ENCODE measurements at places on chromosomes 2 and 18.

DNA sequence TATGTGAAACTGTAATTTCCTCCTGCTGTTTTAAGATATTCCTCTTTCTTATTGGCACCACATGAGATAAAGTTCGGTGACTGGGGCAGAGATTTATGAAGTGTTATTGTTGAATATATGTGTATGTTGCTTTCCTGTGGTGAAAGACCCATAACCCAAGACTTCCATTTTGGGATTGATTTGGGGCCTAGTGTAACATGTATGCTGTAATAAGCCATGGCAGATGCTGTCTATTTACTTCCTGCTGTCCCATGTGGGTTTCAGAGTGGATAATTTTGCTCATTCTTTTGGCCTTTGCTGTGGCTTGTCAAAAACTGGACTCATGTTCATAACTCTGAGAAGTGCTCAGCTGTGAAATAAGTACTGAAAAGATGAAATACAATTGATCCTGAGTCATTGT lies 10.8 kb upstream of the MYO1B start:
- DNase-seq = no peak

DNA sequence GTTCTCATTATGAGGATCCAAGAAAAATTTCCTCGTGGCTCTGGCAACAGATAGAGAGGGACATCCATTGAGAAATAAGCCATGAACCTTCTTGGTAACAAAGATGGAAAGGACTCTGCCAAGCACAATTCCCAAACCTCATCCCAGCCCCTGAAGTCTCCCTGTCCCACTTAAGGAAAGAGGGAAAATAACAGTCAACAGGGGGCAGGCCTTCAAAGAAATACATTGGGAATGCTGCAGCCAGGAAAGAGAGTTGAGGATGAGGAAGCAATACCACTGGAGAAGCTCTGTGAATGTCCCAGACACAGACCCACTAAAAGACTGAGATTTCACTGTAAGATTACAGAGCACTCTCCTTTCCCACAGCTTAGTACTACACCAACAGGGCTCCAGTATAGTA lies 93.2 kb downstream of the CD226 start:
- no peak for DNase-seq

- no peak for DNase-seq
These were observed 504.8 kb upstream of the KLHL29 start for GRCh38 chr2:22880161-22880560.

GRCh38 chr18:13374096-13374467 lies 155.5 kb downstream of the LDLRAD4 start:
- no peak for DNase-seq

GRCh38 chr18:10062302-10063300 lies 148.8 kb downstream of the VAPA start:
- DNase-seq = no peak

GRCh38 chr18:13357289-13357688 lies 138.7 kb downstream of the LDLRAD4 start:
- no peak for DNase-seq

DNA sequence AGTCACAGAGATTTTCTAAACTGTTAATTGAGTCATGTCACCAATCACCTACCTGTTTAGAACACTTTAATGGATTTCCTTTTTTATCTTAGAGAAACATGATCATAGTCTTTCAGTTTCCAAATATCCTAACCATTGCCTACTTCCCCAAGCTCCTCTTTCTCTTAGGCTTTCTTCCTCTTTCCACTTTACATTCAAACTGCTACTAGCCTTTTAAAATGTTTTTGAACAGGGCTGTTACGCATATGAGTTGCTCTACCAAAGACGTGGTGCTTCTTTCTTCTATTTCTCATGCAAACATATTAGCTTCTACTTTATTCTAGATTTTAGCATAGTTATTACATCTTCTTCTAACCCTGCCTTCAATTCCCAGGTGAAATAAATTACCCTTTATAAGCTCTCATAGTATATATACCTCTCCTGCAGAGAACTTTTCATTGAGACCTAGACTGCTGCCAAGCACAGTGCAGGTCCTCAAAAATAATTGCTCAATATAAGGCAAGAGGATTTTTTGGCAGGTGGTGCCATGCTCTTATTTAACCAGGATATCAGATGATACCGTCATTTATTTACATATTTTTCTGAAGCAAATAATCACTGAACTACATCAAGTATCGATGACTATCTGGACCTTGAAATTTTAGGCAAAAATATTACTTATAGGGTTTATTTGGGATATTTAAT lies 937.1 kb downstream of the TSN start:
- DNase-seq = no peak

- no peak for DNase-seq
These were observed 136.9 kb downstream of the COPS8 start for GRCh38 chr2:237222601-237223041.

GRCh38 chr2:162118166-162119031 lies 33.6 kb downstream of the GCG start:
- no peak for DNase-seq

DNA sequence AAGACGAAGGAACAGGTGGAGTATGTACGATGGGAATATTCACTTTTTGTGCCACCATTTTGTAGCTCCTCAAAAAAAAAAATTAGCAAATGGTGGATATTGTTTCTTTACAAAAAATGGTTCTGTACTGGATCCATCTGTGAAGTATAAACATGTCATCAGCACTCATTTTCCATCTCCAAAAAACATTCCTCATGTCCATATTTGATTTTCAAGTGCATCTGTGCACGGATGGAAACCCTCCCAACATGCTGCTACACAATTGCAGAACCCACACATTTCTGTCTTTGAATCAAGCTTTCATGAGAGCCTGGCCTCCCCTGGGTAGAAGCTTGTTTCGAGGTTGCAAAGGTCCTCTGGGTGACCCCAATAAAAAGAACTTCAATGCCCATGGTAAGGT lies 59.6 kb upstream of the ZEB2 start:
- DNase-seq = no peak

- no peak for DNase-seq
These were observed 64.8 kb downstream of the BCL2L11 start for GRCh38 chr2:111185361-111186022.

GRCh38 chr2:197216361-197216979 lies 94.1 kb downstream of the ANKRD44 start:
- DNase-seq = no peak

- no peak for DNase-seq
These were observed 33.2 kb downstream of the ITGAV start for GRCh38 chr2:186623084-186623483.

- DNase-seq = no peak
These were observed 57.1 kb downstream of the TRIB2 start for GRCh38 chr2:12773586-12774394.

GRCh38 chr2:185284696-185285095 lies 453.9 kb upstream of the FSIP2 start:
- no peak for DNase-seq

- no peak for DNase-seq
These were observed 19.3 kb upstream of the POU3F3 start for GRCh38 chr2:104834431-104835153.

DNA sequence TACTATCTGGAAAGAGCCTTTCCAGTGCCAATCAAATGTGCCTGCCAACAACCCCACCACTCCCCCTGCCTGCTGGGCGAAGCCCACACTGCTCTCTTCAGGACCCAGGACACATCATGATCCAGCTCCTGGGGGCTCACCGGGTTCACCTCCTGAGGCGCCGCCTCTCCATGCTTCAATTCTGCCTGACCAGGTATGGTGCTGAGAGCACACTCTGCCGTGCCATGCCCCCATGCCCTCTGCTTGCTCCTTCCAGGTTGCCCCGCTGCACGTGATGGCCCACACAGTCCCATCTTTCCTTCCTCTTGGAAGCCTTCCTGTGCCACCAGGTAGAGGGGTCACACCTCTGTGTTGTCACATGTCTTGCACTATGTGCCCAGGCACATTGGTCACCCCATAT lies 47.5 kb downstream of the ASB18 start:
- no peak for DNase-seq

DNA sequence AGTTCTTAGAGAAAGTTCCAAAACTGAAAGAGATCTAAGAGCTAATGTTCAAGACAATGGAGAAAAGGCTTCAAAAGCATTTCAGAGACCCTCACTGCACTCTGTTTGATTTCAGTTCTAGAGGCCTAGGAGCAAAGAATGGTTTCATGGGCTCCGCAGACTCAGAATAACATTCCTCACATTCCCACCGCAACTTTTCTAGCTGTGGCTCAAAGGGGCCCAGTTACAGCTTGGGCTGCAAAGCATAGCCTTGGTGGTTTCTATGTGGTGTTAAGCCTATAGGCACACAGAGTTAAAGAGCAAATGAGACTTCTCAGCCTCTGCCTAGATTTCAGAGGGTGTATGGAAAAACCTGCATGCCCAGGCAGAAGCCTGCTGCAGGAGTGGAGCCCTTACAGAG lies 73.0 kb downstream of the FSIP2 start:
- no peak for DNase-seq

GRCh38 chr2:167509586-167509985 lies 621.3 kb downstream of the XIRP2 start:
- DNase-seq = no peak

DNA sequence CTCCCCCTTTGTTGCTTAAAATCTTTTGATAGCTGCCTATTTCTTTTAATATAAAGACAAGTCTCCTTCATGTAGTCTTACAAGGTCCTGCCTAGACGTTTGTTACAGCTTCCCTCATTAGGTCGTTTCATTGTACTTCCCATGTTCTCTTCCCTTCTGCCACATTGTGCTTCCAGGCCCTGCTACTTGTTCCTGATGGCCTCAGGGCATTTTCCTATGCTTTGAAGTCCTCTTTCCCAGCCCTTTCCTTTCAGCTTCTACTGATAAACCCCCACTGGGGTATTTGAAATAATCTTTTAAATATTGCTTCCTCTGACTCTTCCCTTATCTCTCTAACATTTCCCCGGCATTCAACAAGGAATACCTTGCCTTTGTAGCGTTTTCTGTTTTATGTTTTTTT lies 67.4 kb downstream of the UBE2E3 start:
- DNase-seq = no peak

GRCh38 chr2:238403632-238404405 lies 22.9 kb upstream of the ASB1 start:
- DNase-seq = no peak

DNA sequence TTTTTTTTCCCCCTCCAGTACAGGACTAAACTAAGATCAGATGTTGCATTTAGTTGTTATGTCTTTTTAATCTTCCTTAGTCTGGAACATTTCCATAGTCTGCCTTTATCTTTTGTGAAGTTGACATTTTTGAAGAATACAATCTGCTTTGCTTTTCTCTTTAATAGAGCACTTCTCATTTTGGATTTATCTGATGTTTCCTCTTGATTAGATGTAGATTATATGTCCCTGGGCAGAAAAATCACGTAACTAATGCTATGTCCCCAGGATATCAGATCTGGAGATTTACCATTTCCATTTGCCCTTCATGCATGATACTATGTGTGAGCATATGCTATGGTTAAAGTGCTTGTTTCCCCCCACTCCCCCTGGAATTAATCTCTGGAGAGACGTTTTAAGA lies 6.2 kb downstream of the ZNF638 start:
- DNase-seq = no peak

DNA sequence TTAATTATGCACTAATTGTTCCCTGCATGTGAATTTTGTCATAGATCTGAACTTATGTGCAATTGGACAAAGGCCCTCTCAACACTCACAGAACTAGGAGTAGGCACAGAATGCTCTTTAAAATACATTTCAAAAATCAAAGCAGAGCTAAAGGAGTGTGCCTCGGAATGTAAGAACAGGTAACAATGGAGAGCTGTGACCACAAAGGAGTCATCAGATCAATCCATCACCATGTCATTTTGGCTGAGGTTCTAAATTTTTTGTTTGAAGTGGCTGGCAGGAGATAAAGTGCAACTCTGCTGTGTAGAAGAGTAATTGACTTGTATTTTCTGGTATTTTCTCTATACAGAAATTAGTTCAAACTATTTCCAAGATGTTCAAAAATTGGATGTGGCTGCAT lies 155.4 kb downstream of the NRP2 start:
- DNase-seq = no peak

DNA sequence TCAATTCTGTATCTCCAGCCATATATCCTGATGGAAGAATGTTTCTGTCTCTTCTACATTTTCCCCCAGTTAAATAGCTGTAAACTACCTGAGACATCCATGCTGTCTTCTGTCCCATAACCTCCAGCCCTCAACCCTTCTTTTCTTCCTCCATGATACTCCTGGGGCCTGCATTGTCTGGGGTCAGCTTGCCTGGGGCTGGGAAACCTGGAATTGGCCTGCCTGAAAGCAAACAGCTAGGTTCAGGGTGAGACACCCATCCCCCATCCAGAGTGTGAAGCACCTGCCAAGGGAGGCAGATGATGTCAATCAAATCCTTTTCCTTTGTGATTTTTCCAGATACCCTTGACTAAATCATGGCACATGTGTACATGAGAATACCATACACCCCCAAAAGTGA lies 313.7 kb upstream of the MGAT5 start:
- no peak for DNase-seq

DNA sequence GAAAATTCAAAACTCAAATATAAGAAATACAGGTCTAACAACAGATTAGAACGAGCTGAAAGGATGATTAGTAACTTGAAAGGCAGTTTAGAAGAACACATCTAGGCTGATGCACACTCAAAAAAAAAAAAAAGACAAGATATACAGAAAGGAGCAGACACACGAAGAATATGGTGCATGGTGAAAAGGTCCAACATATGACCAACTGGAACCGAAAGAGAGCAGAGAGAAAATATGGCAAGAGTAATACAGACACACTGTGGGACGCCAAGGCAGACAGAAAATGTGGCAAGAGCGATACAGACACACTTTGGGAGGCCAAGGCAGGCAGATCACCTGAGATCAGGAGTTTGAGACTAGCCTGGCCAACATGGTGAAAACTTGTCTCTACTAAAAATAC lies 39.8 kb downstream of the NDUFA10 start:
- no peak for DNase-seq

DNA sequence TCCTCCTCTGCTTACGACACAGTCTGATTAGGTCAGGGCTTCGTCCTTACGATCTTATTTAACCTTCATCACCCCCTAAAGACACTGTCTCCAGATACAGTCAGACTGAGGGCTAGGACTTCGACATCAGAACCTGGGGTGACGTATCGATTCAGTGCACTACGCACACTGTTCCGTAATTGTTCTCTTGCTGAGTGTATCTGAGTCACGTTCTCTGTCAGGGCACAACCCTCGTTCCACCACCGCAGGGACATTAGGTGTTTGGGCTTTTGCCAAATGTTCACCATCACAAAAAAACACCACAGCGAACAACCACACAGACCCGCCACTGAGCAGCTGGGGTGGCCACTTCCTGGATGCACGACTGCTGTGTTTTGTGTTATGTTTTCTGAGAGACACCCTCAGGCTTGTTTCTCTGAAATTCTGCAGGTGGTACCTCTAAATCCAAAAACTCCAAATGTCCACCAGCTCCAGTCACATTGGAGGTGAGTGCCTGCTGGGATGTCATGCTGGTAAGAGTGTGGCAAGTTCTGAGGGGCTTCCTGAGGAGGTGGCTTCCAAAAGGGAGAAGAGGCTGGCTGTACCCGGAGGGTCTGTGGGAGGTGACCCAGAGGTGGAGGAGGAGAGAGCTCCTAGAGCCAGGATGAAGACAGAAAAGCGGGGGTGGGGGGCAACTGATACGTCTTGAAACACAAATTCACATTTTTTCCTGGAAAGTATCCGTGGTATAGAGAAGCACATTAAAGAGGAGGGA lies 66.6 kb downstream of the ADNP2 start:
- no peak for DNase-seq

- no peak for DNase-seq
These were observed 15.3 kb downstream of the STON1 start for GRCh38 chr2:48545244-48545643.

- DNase-seq = no peak
These were observed 1483.4 kb upstream of the ZEB2 start for GRCh38 chr2:146003337-146003736.
